ENCODE measurements at places on chromosomes 2 and 18.

GRCh38 chr18:34031810-34032209 is 192.9 kb downstream of the NOL4 start:
- DNase-seq: no peak

GRCh38 chr18:50853863-50854271 is 25.1 kb upstream of the ME2 start:
- no peak for DNase-seq

GRCh38 chr2:69375494-69376353 is 11.3 kb downstream of the GFPT1 start:
- DNase-seq: peak; percentile 31

GRCh38 chr2:233012301-233012971 is 620 bp downstream of the NGEF start:
- DNase-seq: no peak

GRCh38 chr18:61694236-61694635 is 198.6 kb downstream of the RNF152 start:
- DNase-seq: no peak

DNA sequence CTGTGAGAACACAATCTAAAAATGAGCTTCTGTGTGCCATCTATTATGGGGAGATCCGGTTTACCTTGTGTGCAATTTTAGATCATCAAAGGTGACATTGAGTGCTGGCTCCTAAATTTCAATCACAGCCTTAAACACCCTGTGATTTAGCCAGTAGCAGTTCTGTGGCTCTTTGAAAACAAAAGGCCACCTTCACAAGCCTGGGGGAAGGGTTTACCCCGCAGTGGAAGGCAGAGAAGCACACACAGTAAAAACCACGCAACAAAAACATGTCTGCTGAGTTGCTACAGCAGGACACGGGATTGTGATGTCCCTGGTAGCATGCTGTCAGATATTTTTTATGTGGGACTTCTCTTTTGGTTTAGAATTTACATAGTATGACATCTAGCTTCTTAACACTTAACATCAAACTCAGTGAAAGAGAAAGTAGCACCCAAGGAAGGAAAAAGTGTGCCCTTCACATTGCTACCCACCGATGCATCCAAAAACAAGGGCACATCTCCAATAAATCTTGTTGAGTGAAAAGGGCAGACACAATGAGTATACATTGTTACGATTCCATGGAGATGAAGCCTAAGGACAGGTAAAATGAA is 56.1 kb upstream of the RNF152 start:
- DNase-seq: no peak

DNA sequence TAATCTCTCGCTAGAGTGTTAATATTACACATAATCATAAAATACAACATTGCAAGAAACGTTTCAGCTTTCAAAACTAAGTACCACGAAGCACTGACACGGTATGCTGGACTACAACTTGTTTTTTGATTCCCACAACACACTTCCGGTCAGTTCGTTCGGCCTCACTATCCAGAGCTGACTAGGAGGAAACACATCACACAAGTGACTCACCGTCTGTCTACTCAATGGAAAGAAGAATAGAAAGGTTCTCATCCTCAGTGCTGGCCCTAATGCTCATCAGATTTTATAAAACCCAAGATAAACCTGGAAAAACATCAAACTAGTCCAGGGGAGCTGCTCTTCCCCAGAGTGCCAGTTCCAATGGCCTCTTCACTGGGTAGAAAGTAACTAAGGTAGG is 42.9 kb downstream of the ZNF385B start:
- DNase-seq: no peak

DNA sequence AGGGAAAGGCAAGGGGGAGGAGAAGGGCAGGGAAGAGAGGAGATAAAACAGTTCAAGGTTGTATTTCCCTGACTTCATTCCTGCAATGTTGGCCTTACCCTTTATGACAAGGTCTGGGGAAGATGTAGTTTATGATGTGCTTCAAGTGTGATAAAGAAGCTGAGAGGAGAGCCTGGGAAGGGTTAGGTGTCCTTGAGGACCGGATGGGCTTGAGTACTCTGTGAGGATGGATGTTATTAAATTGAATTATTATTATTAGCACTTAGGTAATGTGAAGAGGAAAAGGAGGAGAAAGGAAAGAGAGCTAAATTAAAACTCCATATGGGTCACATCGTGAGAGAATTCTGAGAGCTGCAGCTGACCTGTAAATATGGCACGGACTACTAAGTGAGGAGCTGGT is 719.4 kb upstream of the CELF4 start:
- DNase-seq: no peak

DNA sequence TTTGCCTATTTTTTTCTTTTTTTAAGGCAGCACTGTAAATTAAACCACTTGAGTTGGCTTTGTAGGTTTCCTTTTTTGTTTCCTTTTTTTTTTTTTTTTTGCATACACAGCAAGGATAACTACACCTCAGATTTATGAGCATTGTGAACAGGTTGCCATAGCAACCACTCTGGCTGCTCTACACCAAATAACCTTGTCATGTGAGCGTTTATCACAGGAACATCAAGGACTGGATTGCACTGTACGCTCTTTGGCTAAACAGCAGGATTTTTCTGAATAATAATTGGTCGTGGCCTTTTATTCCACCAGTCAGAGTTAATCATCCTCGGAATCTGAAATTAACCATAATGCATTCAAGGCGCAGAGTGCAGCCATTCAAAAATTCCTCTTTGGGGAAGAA is 199.1 kb upstream of the SLC14A2 start:
- peak; percentile 91 for DNase-seq

DNA sequence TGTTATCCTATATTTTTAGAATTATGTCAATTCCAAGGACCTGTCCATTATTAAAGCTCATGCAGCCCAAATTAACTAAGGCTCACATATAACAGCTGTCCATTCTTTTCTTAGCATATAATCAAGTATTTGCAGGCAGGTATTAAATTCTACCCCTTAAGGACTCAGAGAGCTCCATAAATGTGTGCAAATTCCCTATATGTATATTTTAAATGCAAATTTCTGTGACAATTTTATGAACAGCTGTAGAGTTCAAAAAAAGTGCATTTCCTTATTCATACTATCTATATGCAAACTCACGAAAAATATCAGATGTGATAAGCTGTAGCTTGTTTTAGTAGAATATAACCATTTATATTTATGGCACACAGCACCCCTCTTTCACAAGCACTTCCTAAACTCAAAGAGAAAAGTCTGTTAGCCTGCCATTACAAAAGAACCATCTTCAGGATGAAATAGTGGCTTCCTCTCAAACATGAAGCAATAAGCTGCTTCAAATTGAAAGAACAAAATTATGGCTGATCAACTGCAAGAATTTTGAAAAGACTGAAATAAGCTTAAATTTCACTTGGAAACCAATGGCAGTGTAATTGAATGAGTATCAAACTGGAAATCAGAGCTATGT is 155.0 kb upstream of the REG3G start:
- DNase-seq: no peak

DNA sequence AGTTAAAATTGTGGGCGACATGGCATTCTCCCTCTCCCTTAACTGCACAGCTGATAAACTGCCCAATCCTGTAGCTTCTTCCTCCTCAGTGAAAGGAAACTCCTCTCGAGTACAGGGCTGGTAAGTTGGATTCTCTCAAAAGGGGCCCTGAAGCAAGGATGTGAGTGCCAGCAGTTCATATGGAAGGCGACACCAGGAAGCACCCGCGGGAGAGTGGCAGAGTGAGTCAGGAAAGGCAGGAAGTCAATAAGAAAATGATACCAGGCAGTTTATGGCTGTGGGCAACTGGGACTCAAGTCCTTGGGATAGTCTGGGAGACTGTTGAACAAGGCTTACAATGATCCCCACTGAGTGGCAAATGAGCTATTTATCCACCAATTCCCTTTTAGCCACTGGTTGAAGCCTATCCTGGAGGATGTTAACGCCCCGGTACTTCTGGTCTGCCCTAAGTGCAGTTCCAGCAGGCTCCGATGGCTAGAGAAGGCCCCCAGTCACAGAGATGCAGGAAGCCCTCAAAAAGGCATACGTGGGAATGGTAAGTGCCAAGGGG is 34.8 kb downstream of the ABHD3 start:
- DNase-seq: no peak

DNA sequence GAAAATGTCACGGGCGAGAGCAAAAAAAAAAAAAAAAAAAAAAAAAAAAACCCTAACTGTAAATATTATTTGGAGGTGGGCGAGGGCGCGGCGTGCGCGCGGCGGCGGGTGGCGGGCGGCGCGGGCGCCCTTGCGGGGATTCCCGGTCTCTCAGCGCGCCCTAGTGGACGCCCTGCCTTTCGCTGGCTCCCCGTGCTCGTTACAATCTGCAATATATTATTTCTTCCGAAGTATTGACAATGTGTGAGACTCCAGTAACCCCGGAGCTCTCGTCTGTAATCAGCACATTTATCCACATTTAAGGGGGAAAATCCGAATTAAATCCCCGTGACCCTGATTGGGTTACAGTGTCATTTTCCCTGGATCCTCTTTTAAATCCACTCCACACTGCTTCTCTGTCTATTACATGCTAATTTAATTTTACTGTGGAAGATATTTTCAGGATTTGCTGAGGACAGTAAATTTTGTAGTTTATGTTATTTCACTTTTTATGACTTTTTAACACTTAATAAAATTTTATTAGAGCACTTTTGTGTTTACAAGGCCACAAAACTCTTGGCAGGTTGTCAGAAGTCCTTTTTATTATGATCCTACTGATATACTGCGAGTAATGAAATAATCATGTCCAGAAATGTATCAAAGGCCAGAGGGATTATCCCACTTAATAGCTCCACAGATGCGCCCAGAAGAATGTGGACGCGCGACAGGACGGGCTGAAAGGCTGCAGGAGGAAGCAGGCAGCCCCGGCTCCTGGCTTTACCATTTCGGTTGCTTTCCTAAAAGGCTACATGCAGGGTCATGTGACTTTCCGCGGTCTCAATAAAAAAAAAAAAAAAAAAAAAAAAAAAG is 369.1 kb downstream of the MTX2 start:
- DNase-seq: no peak

DNA sequence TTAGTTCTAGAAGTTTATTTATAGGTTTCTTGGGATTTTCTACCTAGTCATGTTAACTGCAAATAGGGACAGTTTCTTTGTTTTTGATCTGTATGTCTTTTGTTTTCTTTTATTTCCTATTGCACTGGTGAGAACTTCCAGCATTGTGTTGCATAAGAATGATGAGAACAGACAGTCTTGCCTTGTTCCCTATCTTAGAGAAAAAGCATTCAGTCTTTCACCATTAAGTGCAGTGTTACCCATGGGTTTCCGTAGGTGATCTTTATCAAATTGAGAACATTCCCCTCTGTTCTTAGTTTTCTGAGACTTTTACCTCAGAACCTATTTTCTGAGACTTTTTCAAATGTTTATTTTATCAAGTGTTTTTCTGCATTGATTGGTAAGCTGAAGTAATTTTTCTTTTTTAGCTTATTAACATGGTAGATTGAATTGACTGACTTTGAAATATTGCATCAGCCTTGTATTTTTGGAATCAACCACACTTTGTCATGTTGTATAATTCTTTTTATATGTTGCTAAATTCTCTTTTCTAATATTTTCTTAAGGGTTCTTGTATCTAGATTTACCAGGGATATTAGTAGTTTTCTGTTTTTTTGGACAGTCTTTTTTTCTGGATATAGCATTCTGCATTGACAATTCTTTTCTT is 17.2 kb downstream of the MFSD6 start:
- no peak for DNase-seq

DNA sequence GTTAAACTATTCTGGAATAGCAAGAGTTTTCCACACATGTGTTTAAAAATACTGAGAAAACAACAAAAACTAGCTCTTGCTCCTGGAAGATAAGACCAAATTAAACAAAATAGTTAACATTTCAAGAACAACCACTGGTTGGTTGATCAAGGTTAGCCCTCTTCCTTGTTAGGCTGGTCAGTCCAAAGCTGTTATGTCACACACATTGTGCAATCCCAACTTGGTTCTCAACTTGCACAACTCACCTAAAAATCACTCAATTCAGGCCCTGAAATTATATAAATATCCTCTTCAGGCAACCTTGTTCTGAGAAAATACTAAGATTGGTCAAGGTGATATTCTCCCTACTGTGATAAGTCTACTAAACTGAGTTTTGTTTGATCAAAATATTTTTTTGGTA is 169.7 kb upstream of the LRP1B start:
- no peak for DNase-seq

GRCh38 chr18:41752826-41753225 is 202.2 kb upstream of the PIK3C3 start:
- DNase-seq: no peak

DNA sequence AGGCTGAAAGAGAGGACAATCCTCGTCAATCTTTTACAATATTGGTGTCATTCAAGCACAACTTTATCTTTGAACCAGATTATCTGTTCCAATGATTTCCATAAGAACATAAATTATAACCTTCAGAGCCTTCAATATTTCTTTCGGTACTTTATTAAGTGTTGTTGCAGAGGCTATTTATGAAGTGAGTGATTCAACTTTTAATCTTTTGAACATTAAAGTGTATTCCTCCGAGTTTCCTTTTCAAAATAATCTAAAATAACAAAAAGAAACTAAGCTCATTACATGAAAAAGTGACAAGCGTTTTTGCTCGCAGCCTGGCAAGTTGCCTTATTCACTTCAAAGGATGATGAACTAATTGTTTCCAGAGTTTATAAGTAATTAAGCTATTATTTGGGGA is 149.0 kb downstream of the MEIS1 start:
- DNase-seq: no peak

All from NCI-H187 treated with DMSO at 0.1 percent for 48 hours (cell line).